ENCODE measurements at places on chromosomes 6 and 20.

- no peak for DNase-seq
Observed at GRCh38 chr20:20630551-20630950, 81.9 kb downstream of the RALGAPA2 start.

DNA sequence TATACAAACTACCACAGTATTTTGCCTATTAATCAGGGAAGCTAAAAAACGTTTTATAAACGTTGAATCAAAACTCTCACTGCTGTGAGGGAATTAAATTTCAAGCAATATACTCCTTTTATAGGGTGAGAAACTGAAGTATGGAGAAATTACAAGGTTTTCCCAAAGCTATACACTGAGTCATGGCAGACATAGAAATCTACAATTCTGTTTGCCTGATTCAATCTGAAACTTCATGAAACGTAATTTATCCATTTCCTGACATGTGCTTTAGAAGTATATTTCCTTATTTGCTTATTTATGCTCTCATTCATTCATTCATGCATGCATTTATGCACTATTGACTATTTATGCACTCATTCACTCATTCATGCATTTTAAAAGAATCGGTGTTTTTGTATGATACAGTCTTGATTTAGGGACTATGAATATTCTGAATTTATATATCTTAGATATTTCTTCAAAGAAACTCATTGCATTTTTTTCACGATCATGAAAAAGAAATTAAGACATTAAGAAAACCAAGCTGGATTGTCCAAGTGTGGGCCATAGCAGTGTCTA is 16.5 kb downstream of the EYA4 start:
- DNase-seq, result no peak

- no peak for DNase-seq
Observed at GRCh38 chr6:85691478-85691877, 48.8 kb upstream of the SYNCRIP start.

GRCh38 chr6:87669051-87669450 is 33.0 kb downstream of the AKIRIN2 start:
- DNase-seq, result no peak

GRCh38 chr6:169964486-169965180 is 213.2 kb downstream of the ERMARD start:
- no peak for DNase-seq

- DNase-seq, result no peak
Observed at GRCh38 chr20:9597547-9597946, 83.2 kb downstream of the LAMP5 start.

- DNase-seq, result no peak
Observed at GRCh38 chr6:87181903-87182302, 26.5 kb downstream of the ZNF292 start.

GRCh38 chr6:121770943-121771342 is 335.5 kb downstream of the GJA1 start:
- DNase-seq, result no peak
